ENCODE measurements at places on chromosomes 1 and 21.

DNA sequence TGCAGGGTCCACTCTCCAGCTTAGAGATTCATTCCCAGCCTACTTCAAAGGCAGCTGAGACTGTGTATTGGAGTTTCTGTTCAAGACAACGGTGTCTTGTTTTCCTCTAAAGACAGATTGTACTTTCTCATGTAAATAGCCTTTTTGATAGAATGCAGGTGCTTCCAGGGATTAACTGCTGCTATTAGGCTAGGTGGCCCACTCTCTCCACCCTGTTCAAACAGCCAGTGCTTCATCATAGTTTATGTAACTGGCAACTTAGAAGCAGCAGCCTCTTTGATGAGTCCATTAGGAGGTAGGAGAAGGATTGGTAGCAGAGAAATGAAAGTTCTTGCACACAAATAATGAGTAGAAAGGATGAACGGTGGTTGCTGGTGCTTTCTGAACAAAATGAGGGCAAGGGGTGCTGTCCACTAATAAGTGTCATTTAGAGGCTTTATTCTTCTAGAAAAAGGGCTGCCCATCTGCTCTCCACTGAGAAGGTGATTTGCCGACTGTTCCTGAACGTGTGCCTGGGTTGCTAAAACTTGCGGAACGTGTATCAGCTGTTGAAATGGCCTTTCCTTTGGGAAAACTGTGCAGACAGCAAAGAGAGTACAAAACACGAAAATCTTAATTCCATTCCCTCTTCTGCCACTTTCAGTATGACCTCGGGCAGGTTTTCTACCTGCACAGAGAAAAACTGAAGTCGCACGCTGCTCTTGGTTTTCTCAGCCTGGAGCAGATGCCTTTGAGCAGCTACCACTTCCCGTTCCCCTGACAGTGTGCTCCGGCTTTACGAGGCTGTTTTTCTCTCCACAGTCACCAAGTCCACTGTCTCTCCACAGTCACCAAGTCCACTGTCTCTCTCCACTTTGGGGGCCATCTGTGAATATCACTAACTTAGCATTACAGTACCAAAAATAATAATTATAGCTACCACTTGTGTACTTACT is 228.9 kb downstream of the KIF26B start:
- DNase-seq: no peak

DNA sequence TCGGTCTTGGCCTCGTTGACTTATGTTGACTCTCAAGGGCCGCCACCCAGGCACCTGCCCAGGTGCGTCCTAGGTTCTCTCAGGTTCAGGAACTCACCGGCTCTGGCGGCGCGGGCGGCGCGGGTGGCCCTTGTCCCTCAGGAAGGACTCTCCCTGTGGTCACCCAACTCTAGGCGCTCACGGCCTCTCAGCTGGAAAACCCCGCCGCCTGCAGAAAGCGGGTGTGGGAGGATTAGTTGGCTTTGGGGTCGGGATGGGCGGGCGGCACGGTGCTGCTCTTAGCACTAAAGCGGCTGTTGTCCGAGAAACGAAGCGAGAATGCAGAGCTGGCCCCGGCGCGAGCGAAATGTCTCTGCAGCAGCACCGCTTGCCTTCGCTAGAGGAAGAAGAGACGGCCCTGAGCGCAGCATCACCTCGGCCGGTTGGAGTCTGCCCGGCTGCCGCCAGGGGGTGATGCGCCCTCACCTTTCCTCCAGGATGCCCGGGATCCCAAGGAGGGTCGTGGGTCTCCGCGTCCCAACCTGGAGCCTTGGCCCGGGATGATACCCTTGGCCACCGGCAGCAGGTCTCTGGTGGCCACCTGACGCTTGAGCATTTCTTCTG is 8.1 kb upstream of the TADA1 start:
- DNase-seq: no peak

GRCh38 chr1:87061742-87062156 is 147.3 kb downstream of the HS2ST1 start:
- DNase-seq: no peak

GRCh38 chr1:21888500-21888899 is 48.6 kb downstream of the HSPG2 start:
- DNase-seq: no peak

- no peak for DNase-seq
These were observed 68.9 kb downstream of the TENT5C start for GRCh38 chr1:117674521-117675400.

DNA sequence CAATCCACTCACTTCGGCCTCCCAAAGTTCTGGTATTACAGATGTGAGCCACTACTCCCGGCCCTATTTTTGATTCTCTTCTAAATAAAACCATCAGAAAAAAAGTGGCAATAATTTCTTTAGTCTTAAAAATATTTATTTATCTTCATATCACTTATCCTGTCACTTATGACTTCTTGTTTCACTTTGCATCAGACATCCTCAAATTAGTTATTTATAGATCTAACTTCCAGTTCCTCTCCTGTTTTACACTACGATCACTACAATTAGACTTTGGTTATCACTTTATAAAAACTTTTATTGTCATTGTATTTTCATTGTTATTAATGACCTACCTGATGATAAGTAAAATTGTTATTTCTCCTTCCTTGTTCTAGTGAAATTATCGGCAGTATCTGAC is 783.4 kb upstream of the BRINP3 start:
- DNase-seq: no peak

GRCh38 chr1:242847390-242847993 is 323.0 kb upstream of the PLD5 start:
- DNase-seq: no peak

DNA sequence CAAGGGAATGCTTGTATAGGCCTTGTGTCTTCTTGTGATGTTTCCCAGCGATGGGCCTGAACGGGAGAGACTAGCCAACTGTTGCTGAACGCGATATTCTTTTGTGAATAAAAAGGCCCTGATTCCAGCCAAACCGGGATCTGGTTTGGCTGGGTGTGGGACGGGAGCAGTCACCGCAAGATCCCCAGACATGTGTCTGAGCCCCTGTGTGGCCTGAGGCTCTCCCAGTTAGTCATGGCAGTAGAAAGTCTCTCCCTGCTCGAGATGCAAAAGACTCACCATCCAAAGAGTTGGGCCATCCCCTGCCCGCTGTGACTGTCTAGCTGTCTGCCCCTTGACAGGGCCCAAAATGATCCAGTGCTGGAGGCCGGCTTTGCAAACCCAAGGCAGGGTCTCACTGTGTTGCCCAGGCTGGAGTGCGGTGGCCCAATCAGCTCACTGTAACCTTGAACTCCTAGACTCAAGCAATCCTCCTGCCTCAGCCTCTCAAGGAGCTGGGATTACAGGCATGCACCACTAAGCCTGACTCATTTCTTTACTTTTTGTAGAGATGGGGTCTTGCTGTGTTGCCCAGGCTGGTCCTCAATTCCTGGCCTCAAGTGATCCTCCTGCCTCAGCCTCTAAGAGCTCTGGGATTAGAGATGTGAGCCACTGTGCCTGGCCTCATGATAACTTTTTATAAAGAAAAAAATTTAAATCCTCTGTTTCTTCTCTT is 56.4 kb downstream of the KIF26B start:
- DNase-seq: no peak

DNA sequence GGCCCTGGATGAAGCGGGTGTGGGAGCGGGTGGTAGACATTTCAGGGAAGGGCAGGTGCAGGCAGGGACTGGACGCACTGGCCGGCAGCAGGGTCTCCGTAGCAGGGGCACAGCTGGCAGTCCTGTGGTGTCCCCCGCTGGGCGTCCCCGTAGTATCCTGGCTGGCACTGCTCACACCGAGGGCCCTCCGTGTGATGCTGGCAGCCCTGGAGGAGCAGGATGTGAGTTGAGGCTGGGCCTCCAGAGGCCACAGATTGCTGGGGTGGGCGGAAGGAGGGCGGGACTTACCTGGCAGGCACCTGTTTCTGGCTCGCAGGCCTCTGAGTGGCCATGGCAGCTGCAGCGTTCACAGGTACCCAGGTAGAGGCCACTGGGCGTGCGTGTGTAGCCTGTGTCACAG is 62.3 kb downstream of the LDLRAD2 start:
- no peak for DNase-seq
